ENCODE measurements at places on chromosomes 2 and 18.

DNA sequence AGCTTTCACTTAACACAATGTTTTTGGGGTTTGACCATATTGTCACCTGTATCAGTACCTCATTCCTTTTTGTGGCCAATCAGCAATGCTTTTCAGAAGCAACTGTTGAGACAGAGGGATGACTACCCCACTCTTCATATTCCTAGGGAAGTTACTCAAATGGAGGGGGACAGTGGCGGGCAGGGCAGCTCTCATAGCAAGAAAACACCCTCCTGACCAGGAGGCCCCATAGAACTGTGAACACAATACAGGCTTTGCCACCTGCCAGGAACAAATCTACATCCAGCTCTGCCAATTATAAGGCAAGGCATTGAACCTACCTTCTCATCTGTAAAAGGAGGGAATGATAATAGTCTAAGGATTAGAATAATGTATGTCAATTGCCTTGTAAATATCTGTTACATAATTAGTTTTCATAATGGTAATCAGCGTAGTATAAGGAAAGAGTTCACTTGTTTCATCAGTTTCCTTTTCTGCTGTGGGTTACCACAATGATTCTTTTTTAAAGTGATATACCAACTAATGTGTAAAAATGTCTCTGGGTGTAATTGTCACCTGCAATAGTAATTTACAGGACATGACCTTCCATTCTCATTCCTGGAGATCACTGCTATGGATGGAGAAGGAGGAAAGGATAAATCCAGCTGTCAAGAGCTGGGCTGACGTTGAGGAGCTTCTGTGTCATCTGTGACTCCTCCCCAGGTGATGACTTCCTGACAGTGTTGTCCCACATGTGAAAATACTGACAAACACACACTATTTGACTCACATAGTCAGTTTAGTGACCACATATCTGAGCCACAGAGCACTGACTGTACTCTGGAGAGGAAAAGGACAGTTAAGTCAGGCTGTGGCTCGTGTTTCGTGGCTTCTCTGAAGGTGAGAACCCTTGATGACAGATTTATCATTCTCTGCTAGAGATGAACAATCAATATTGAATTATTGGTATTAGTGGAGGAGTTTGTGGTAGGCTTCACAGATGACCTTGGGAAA, 13.5 kb downstream of the ALPK2 start:
- DNase-seq: no peak

DNA sequence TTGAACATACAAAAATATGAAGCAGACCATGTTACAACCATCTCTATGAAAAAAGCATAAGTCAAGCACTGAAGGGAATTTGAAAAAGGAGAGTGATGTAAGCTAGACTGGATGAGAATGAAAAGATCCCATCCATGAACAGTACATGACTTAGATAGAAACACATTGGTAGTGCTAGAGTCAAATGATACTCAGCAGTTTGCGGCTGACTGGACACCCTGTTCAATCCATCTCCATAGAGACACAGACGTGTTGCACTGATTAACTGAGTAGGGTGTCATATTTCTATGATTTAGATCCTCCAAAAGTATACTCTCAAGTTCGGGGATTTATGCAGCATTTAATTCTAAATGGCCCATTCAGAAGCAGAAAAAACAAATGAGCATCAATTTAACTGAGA, 674.3 kb upstream of the NRXN1 start:
- DNase-seq: no peak

DNA sequence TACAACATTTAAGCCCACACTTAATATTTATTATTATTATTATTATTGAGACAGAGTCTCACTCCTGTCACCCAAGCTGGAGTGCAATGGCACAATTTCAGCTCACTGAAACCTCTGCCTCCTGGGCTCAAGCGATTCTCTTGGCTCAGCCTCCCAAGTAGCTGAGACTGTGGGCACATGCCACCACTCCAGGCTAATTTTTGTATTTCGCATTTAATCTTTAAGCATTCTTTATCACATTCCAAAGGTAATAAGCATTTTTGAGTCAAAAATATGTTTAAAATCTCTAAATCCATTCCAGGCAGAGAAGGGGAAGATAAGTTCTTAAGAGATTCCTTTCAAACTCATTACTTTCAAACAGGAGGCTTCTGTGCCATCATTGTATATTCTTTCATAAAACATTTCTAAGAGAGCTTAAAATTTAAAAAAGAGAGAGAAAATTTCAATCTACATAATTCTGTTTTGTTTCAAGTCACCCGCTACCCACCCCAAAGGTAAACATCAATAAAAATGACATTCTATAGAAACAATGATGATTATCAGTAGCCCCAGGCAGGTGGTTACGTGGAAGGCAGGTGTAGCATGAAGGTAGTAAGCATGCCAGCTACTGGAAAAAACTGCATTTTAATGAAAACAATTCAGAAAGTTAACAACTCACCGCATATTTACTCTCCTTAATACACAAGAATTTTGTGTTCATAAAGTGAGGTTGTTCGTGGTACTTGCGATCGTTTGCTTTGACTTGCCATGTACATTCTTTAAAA, 84.4 kb upstream of the NARS1 start:
- DNase-seq: no peak

- no peak for DNase-seq
Observed at GRCh38 chr2:68861330-68861729, 9.9 kb downstream of the BMP10 start.

GRCh38 chr2:95041824-95042442, 16.4 kb downstream of the MAL start:
- DNase-seq: no peak

DNA sequence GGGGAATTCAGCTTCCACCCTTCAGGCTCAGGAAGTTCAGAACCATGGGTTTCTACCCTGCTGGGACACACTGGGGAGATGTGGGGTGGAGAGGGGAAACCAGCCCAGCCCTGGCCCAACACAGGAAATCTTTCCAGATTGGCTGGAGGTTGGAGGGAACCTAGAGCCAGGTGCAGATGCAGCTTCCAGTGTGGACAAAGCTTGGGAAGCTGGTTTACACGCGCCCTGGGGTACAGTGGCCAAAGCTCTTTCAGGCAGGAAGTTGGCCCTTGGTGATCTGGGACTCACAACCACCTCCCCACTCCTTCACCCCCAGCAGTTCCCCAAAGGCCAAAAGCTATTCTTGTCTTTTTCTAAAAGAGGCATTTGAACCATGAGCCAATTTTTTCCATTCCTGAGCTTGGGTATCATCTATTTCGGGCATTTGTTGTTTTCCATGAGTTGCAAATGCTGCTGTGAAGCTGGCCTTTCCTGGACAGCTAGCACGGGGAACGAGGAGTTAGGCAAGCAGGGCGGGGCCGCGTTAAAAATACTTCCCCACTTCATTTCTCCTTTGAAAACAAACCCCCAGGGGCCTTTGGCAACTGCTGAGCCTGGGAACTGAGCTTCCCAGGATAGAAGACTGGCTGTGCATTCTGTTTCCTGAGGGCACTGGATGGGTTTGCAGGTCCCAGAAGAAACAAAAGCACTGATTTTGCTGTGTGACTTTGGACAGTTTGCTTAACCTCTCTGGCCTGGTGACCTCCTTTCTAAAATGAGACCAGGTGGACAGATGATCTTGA, 3.1 kb upstream of the ARID5A start:
- peak; percentile 84 for DNase-seq

GRCh38 chr2:202149155-202149762, 76.2 kb downstream of the KIAA2012 start:
- peak; percentile 14 for DNase-seq

- DNase-seq: no peak
Observed at GRCh38 chr2:24513281-24514071, 22.4 kb downstream of the NCOA1 start.

DNA sequence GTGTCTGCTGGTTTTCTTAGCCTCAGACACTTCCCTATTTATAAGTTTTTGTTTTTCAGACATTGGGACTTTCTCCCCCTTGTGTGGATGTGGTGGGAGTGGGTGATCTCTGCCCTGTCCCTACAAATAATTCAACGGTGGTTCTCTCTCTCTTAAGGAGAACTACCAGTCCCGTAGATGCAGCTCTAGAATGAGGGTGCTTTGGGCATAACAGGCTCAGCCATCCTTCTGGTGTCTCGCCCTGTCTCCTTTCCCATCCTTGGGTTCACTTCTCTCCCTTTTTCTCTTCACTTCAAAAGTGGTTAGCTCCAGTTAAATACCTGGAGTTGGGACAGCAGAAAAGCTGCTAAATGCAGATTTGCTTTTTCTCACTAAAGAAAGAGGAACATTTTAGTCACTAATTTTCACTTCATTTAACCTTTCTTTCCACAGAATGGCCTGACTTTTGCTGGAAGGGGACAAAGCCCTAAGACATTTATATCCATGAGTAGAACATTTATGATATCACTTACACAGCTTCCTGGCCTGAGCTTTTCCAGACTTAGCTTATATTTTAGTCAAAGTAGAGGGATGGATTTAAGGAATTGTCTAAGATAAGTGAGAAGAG, 121.2 kb upstream of the CXCR4 start:
- DNase-seq: no peak

GRCh38 chr2:101380376-101380775, 6.9 kb downstream of the CREG2 start:
- peak; percentile 25 for DNase-seq

- DNase-seq: no peak
Observed at GRCh38 chr2:47519604-47520301, 116.8 kb downstream of the MSH2 start.

- no peak for DNase-seq
Observed at GRCh38 chr2:232458661-232459418, 2.9 kb downstream of the ALPI start.

DNA sequence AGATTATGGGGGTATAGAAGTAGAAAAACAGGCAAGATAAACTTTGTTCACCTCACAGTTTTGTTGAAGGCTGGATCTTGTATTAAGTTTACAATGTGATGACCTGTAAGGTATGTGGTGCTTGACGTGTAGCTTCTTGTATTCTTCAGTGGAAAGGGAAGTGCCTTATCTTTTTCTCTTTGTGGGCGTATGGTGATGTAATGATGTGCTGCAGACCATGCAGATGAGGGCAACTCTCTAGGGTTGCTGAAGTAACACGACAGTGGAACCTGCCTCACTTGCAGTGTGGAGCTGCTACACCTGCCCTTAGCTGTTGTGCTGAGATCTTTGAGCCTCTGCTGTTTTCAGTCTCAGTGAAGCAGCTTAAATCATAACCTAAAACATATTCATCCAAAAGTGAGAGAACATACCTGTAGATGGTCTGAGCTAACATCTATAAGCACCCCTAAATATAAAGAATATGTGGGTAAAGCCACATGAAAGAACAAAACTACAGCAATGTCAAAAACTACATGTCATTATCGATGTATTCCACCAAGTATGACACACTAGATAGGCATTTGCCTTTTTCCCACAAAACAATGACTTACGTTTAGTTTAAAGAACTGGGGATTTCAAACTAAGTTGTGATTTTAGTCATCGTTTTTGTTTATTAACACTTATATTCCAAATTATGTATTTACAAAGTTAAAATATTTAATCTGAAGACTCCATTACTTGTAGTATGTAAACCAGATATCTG, 1144.1 kb downstream of the CNTNAP5 start:
- no peak for DNase-seq

DNA sequence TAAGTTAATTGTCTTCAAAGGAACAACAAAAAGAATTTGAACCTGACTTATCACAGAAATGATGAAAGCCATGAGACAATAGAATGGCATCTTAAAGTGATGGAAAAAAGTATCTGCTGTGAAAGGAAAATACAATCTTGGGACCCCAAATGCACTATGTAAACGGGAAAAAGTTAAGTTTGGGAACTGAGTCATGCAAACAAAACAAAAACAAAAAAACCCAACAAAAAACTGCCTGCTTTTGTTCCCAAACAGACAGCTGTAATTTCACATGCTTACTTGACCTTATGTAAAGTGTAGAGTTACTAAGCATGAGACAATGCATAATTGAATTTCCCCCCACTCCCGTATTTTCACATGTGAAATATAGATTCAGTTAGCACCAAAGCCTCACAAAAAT, 122.1 kb upstream of the RBMS1 start:
- no peak for DNase-seq

GRCh38 chr2:127649100-127649611, 3.2 kb downstream of the GPR17 start:
- peak; percentile 22 for DNase-seq

DNA sequence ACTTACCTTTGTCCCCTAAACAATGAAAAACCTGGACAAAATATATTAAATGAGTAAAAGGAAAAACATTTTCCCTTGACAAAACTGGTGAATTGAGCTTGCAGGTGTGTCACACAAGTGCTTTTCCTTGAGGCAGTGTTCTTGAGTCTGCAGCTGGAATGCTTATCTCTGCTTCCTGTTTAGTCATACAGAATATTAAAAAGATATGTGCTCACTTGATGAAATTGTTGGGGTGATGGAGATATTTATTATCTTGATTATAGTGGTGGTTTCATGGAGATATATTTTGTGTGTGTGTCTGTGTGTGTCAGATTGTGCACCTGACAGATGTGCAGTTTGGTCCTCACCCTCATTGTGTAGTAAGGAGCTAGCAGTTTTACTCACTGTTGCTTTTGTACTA, 3.3 kb downstream of the TAF1B start:
- DNase-seq: no peak

DNA sequence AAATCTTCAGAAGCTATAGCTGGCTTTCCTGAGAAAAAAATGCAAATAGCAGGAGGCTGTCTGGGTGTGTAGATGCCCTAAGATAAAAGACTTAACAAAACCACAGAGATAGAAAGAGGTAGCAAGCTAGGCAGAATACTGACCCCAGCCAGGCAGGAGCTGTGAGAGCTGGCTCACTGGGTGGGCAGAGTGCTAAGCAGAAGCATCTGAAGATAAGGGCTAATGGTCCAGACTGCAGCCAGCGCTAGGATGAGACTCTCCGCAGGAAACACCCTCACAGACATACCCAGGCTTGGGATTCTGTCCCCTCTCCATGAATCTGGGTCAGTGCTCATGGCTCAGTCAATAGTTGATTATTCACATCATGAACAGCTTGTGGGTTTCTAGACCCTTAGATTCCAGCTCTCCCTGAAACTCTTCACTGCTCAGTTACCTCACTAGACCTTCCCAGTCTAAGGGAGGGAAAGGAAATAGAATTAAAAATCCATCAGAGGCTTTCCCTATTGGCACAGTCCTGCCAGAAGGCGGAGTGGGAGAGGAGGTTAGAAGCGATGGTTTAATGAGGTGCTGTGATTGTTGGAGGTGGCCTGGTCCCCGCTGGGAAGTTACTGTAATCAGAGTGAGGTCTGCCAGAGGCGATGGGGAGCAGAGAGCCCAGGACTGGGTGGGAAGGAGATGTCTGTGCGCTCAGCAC, 21.4 kb upstream of the CCBE1 start:
- no peak for DNase-seq

GRCh38 chr2:88066543-88066942, 1.1 kb upstream of the SMYD1 start:
- no peak for DNase-seq

- no peak for DNase-seq
Observed at GRCh38 chr18:24443870-24444269, 16.6 kb upstream of the HRH4 start.

- DNase-seq: no peak
Observed at GRCh38 chr18:68035774-68036522, 519.4 kb upstream of the DSEL start.

- no peak for DNase-seq
Observed at GRCh38 chr2:201933792-201934237, 99.8 kb upstream of the FZD7 start.
